Skeletal muscle cell (primary cell): ENCODE measurements at places on chromosomes 11 and 22.

GRCh38 chr22:43152357-43153071 lies 1.2 kb downstream of the TSPO start:
- DNase-seq, result no peak

GRCh38 chr11:113202431-113202830 lies 112.0 kb upstream of the TTC12 start:
- DNase-seq, result no peak

DNA sequence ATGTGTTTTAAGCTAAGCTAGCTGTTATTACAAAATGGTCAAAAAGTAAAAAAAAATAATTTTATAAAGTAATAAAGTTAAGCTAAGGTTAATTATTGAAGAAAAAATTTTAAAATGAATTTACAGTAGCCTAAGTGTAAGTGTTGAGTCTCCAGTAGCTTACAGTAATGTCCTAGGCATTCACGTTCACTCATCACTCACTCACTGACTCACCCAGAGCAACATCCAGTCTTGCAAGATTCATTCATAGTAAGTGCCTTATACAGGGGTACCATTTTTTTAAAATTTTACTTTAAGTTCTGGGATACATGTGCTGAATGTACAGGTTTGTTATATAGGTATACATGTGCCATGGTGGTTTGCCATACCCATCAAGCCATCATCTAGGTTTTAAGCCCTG lies 11.6 kb upstream of the OOSP4B start:
- DNase-seq, result no peak

- DNase-seq, result peak; percentile 78
These were observed 128.2 kb downstream of the SGSM3 start for GRCh38 chr22:40498420-40499208.

DNA sequence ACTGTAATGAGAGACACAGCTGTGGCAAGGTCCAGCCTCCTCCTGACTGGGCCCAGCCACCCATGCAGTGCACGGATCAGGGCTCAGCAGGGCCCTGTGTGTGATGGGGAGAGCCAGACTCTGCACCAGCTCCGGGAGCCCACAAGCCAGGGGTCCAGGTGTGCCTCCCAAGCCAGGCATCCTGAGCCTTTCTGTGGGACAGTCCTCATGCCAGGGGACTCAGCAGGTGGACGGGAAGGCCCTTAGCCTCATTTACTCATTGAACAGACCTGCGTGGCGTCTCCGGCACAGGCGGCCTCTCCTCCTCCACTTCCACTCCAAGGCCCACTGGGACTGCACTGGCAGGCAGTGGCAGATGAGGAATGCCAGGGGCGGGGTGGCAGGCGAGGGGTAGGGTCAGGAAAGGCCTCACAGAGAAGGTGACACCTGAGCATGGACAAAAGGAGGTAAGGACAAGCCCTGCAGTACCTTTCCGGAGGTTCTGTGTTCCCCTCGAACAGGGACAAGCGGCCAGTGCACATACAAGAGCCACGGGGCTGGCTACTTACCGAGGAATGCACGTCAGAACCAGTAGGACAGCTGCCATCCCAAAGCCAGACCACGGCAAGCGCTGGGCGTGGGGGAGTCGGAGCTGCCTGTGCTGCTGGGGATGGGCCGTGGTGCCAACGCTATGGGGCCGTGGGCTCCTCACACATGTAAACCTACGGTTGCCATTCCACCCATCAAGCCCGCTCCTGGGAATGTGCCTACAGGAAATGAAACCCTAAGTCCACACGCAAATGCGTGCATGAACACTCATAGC lies 52.7 kb downstream of the IGF2 start:
- no peak for DNase-seq

- no peak for DNase-seq
These were observed 223.6 kb downstream of the SWAP70 start for GRCh38 chr11:9887472-9887871.

DNA sequence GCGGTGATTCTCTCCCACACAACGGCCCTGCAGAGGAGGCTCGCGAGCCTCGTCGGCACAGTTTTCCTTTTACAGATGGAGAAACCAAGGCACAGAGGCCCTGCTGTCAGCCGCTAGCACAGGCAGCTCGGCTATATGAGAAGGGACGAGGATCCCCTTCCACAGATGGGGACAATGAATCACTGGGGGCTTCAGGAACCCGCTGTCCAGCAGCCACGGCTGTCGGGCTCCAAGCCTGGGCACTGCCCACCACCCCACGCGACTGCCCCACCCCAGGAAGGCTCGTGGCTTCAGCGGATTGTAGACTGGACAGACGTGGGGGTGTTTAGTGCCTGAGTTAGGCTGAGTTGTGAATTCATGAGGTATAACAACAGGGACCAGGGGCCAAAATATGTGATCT lies 17.2 kb upstream of the FGF3 start:
- DNase-seq, result no peak
